Stomach (tissue), 19 donors: ENCODE measurements at places on chromosomes 12 and 14. TPM values are rescaled to one million over a fixed set of nuclear protein-coding genes. Genes with fewer than 3 reads are reported as not detected.

DNA sequence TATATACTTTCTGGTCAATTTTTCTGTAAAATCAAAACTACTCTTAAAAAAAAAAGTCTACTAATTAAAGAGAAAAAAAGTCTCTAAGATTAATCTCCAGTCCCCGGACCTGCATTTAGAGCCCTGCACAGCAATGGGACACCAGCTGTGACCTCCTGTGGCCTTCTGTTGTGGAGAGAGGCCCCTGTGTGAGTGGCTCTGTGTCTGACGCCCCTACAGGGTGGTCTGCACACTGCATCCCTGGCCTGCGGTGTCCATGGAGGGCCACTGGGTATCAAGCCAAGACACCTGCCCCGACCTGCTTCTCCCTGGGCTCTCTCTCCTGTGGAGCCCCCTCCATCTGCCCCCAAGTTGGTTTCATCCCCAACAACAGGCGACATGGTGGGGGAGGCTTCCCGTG, 248.0 kb upstream of the DIO3 start:
- no peak for DNase-seq

DNA sequence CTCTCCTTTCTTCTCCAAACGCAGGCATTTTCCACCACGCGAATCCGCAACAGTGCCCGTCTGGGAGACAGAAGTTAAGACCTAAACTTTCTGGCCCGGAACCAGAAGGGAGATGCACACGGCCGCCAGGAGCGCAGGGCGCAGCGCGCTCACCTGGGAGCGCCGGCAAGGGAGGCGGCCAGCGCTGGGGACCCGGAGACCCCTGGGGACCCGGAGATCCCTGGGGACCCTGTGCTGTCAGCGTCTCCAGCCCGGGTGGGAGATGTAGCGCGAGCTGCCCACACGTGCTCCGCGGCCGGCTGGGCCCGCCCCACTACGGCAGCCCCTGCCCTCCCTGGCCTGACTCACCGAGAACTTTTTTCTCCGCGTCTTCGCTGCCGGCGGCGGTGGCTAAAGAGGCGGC, 620 bp downstream of the YBX3 start:
- peak; percentile 80 for DNase-seq

Gene RPAP3
- 21.4 TPM for total RNA-seq

Gene NAV3
- 3.5 TPM for total RNA-seq
